ENCODE measurements at places on chromosomes 11 and 22.

- DNase-seq = no peak
Measured at GRCh38 chr11:17695454-17696441, 23.6 kb upstream of the MYOD1 start.

DNA sequence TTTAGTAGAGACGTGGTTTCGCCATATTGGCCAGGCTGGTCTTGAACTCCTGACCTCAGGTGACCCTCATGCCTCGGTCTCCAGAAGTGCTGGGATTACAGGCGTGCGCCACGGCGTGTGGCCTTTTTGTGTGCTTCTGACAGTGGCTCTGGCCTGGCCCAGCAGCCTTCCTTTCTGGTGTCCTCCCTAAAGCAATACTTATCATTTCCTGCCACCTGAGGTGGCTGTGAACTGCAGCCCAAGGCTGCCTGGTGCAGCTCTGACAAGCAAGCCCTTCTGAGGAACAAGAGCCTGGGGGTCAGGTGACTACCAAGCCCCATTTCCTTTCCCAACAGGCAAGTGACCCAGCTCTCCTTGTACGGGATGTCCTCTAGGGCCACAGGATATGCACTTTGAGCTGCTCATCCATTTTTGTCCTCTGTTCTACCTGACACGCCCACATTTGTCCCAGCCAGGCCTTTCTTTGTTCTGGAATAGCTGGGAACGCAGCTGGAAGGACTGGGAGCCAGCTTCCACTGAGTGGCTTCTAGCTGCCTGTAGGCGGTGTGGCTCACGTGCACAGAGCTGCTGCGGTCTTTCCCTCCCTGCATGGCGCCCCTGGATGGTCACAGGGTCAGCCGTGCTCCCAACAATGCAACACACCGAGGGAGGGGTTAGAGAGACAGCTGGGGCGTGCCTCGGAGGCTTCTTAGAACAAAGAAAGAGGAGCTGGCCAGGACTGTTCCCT is 12.3 kb upstream of the BID start:
- DNase-seq = no peak

DNA sequence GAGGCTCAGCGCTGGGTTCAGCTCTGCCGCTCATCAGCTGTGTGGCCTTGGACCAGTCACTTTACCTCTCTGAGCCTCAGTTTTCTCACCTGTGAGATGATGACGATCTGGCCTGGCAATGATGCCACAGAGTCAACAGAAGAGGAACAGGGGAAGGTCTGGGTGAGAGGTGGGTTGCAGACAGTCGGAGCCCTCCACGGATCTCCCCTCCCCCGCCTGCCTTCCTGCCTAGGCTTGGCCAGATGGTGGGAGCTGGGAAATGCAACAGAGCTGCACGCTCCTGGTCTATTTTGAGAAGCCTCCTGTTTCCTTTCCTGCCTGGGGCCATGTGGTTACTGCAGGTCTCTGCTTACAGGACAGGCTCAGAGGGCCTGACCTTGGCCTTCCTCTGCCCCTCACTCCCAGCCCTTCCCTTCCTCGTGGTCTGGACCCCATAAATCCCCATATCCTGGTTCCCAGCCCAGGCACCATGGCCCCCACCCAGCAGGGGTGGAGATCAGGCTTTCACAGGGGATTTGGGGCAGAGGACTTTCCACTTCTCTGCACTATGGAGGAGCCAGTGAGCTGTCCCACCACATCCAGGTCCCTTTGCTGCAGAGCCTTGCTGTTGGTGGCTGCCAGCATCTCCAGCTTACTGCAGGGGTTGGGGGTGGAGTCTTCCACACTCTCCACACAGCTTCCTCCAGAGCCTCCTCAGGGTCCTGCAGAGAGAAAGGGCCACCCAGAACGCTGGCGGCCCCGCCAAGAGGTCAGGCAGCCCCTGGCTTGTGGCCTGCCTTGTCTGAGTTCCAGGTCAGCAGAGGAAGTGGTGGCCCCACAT is 46.9 kb downstream of the C11orf96 start:
- DNase-seq = no peak

DNA sequence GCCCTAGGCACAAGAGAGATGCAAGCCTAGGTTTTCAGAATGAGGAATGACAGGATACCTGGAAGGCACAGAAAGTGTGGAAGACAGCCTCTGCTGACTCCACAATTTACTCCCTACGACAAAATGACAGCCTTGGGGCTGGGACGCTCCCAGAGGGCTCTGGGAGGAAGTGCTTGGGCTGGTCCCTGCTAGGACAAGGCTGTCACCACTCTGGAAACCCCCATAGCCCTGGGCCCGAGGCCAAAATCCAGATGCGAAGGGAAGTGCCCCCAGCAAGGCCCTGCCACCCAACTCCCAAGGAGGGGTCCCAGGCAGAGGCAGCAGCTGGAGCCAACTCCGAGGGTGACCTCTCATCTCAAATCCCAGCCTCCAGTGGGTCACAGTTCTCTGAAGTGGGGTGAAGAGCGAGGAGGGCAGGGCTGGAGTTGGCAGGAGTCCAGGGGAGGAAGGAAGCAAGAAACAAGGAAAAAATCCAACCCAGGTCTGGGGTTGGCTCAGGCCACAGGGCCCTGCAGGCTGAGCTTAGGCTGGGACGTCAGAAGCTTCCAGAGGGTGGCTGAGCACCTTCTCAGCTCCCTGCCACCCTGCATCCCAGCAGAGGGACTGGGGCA is 6.3 kb upstream of the CDC42EP2 start:
- DNase-seq = peak; percentile 96

- DNase-seq = peak; percentile 12
Measured at GRCh38 chr11:57213342-57214097, 23.5 kb downstream of the APLNR start.

DNA sequence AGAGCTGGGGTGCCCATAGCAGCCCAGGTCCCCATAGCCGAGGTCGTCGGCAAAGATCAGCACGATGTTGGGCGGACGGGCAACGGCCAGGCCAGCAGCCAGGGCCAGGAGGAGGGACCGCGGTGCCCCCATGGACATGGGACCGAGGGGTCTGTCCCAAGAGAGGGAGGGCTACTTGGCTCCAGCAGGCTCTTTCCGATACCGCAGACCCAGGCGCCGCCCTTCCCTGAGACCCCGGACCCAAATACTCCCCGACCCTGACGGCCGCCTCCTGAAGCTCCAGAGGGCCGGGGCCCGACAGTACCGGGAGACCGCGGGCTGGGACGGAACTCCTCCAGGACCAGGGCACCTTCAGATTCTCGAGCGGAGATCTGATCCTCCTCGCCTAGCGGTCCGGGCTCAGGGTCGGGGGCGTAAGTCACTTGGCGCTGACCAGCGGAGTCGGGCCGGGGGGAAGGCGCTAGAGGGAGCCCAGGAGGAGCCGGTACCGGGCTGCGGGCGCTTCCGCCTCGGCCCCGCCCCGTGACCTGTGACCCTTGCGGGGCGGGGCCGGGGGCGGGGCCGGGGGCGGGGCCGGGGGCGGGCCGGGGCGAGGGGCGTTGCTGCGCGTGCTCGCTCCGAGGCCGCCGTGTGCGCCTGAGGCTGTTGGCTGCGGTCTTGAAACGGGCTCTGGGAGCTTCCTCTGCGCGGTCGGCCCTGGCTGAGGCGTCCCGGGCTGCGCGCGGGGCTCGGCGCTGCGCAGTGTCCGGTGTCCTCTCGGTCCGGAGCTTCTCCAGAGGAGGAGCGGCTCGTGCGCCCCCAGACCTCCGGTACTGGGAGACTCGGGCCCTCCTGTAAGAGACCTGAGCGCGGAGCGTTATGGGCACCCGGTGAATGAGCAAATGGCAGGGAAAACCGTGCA is at the start of gene ARSA:
Gene ARSA (minus strand): TSS at position 511 of the 901 bp plus-strand sequence. CDS start 373 bp downstream, at position 138.
- DNase-seq = peak; percentile 78

DNA sequence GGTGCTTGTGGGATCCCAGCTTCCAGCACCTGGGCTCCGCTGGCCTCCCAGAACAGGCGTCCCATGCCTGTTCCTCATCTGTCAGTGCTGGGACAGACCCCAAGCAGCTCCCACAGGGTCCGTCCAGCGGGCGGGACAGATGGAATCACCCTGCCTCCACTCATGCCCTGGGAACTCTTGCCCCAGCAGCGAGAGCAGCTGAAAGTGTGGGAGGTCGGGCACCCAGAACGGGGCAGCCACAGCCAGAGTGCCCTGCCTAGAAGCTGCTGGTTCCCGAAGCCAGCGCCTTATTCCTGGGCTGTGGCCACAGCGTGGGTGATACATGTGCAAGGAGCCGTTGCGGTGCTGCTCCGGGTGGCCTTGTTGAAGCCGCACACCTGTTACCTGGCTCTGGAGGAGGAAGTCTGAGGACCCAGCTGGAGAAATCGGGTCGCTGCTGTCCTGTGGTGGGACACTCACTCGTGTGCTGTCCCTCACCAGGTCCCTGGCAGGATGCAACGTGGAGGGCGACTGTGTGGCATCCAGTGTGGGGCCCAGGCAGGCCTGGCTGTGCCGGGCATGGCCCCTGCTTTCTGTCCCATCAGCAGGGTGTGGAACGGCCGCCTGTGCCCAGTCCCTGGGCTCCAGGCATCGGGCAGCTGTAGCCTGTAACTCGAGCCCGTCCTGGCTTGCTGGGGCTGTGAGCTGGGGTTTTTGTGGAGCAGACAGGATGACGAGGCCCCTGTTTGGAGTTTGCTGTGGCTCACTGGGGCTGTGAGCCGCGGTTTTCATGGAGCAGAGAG is 16.2 kb downstream of the GRAMD4 start:
- no peak for DNase-seq

GRCh38 chr11:119319700-119320239 is 2.8 kb upstream of the MCAM start:
- no peak for DNase-seq

DNA sequence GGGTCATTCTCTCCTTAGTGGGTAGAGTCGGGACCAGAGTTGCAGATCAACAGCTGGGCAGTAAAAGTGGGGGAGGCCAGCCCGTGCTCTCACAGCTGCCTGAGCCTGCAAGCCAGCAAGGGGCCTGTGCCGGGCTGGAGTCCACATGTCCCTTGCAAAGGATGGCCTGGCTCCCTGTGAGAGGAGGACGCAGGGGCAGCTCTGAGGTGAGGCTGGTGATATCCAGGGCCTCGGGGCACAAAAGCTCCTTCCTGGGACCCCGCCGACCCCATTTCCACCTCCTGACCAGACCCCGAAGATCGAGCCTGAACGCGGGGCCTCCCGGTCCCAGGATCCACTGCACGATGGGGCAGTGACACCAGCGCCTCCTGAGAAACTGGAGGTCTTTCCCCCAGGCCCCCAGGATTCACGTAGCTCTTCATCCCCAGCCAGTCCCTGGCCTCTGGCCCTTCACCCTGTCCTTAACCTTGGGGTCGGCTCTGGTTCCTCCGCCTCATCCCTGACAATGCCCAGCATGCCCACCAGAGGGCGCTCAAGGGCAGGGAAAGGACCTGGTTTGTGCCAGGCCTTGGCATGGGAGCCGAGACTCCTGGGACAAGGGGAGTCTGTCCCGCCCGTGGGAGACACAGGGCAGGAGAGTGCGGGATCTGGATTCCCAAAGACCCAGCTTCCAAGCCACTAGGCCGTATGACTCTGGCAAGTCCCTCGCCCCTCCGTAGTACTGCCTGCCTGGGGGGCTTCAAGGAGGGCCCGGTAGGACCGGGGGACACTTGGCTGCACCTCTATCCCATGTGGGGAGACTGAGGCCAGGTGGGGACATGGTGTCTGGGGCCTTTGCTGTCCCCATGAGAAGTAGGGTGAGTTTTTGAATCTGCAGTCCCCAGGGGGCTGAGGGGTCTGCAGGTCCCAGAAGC is 17.8 kb upstream of the WNT7B start:
- DNase-seq = peak; percentile 47

DNA sequence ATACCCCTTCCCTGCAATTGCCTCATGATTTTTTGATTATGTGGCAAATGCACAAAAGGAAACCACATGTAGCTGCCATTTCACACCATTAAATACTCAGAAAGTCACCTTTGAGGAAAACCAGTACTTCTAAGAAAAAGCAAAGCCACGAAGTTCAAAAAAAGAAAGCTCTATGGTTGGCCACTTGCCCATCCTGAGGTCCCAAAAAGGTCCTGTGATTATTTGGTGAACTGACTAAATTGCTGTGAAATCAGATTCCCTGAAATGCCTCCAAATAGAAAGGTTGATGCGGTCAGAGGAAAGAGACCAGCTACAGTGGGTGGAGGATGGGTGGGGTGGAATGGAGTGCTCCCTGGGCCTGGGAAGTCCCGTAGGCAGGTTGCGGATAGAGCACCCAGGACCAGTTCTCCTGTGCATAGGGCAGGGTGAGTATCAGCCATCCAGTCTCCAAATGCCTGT is 26.9 kb downstream of the MRPL16 start:
- DNase-seq = no peak

- no peak for DNase-seq
Measured at GRCh38 chr22:35460688-35461087, 60.7 kb downstream of the MCM5 start.

DNA sequence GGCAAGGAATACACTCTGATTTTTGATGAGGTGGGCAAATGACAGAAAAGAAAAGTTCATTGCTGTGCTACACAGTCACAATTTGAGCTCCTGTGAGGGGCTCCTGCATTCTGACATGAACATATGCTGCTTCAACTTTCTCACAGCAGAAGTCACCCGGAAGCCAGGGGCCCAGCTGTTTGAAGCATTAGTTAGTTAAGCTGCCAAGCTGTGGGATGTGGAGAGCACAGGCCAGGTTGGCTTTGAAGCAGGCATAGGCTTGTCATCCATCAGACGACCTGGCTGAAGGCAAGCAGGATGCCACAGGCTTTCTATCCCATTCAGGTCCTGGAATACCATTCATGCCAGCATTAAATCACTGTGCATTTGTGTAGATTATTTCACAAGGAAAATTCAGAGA is 63.1 kb downstream of the MTNR1B start:
- DNase-seq = no peak

GRCh38 chr11:22407267-22407666 is 69.1 kb downstream of the SLC17A6 start:
- no peak for DNase-seq

- no peak for DNase-seq
Measured at GRCh38 chr11:122276221-122276620, 160.2 kb upstream of the BLID start.

GRCh38 chr11:91100427-91100826 is 877.6 kb upstream of the CHORDC1 start:
- no peak for DNase-seq

DNA sequence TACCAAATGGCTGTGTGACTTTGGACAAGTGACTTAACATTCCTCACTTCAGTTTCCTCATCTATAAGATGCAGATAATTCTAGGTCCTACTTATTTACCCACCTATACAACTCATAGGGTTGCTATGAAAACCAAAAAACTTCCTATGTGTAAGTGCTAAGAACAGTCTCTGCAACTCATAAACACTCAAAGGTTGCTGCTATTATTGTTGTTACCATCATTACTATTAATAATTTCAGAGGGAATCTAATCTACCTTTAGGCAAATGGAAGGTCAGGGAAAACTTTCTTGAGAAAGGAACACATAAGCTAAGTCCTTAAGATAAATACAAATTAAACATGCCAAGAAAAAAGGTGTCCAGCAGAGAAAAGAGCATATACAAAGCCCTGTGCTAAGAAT is 40.5 kb downstream of the SIK3 start:
- DNase-seq = no peak

GRCh38 chr11:68061508-68061907 is 22.7 kb downstream of the TCIRG1 start:
- DNase-seq = peak; percentile 18

Measured in inflammatory macrophage treated with lipopolysaccharide for 1 hour (primary cell).